ENCODE measurements at places on chromosomes 16 and 17.
A peak's percentile ranks its signal among the peaks of the same experiment; 100 is the strongest.

DNA sequence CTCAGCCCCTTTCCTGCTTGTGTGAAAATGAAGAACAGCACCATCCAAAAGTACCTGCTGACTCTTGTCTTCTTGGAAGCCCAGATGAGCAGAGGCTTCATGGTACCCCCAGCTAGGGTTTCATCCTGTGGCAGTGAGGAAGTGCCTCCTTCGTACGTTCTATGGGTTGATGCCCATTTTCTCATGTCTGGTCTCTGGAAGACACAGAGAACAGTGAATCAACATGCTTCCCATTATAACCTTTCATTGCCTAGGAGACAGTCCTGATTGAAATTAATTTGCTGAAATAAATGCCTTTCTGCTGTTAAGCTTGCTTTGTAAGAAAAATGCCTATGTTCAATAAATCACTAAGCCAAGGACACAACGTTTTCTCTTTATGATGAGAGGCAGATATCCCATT lies 36.5 kb downstream of the RCVRN start:
- no peak for DNase-seq

- no peak for DNase-seq
These were observed 328 bp upstream of the DRC7 start for GRCh38 chr16:57694231-57694724.

DNA sequence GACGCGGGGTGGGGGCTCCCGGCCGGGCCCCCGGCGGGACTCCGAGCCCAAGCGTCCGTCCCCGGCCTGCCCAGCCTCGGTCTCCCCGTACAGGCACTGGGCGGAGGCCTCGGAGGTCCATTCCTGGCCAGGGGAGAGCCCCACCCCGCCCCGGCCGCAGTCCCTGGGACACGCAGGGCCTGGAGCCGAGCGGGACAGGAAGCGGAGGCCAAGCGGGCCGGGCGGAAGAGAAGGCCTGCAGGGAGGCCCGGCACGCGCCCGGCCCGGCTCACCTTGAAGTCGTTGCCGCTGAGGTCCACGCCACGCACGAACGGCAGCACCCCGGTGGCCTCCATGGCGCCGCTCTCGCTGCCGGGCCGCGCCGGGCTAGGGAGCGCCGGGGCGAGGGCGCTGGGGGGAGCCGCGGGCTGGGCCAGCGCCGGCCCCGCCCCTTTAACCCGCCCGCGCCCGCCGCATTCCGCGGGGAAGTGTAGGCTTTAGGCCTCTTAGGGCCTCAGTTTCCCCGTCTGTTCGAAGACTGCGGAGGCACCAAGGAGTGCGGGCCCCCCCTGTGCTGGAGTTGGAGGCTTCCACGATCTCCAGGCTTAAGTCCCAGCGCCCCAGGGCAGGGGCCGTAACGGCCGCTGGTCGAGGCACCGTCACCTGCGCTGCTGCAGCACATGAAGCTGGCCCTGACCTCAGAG lies at the start of gene FLII:
Gene FLII (minus strand): TSS at position 383 of the 683 bp plus-strand sequence. CDS start 48 bp downstream, at position 335.
- DNase-seq, result peak; percentile 65

GRCh38 chr17:4759776-4760236 lies 11.9 kb upstream of the TM4SF5 start:
- no peak for DNase-seq

DNA sequence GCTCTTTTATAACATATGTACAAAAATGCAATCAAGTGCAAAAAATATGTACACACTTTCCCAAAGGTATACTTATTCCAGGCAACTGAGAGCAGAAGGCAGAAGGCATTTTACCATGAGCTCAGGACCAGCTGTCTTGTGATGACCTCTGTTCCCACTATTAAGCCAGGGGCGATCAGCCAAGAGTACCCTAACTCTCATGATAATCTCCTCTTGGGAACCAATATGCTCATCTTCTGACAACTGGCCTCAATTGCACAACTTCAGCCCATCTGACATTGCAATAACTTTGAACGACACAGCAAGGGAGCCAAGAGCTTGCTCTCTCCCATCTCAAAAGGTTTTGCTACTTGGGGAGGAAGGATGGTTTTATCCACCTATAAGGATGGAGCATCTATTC lies 471.9 kb downstream of the HS3ST3B1 start:
- no peak for DNase-seq

GRCh38 chr17:22374741-22375140 lies 682.4 kb downstream of the KCNJ18 start:
- DNase-seq, result no peak

DNA sequence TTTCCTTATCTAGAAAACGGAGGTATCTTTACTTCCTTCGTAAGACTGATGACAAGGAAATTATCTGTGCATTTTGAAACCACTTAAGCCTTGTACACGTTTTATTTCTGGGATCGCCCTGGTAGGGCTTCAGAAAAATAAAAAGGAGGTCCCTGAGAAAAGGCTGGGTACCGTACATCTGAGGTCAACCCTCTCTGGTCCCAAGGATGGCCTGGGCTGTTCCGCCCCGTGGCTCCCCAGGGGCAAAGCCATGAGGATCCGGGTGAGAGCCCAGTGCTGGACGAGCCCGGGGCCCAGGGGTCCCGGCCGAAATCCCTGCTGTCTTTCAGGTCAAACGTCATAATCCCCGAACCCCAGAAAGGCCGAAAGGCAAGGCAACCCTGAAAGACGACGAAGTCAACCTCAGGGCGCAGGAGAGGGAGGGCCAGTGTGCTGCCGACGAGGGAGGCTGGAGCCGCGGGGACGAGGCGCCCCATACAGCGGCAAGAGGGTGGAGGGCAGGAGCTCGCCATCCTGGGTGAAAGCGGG lies 656 bp upstream of the FUS start:
- DNase-seq, result no peak

DNA sequence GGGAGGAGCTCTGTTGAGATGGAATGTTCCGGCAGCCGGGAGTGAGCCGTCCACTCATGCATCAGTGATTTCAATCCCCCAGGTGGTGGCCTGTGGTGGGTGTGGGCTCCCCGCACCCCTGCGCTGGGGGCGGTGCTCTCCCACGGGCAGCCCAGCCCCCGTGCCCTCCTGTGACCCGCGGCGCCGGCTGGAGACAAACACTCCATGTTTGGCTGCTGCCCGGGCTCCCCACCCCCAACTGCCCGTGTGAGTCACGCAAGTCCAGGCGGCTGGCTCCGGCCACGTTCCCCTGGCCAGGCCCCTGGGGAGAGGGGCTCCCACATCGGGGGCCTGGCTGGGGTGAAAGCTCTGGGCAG lies 29.4 kb downstream of the CACNA1H start:
- no peak for DNase-seq

DNA sequence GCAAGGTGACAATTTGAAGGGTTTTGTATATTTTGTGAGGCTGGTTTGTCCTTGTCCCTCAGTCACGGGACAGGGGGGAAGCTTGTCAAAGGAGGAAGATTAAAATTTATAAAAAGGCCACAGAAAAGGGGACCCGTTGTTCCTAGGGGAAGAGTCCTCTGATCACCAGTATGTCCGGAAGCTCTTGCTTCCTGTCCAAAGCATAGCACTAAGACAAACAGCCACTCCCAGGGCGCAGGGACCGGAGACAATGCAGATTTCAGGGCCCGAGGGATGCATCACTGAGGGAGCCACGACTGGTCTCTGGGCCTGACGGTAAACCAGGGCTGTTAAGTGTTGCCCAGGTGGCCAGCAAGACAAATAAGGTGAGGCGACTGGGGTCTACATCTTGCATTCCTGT lies 95.2 kb downstream of the MAF start:
- DNase-seq, result no peak

- no peak for DNase-seq
These were observed 26.4 kb downstream of the CPD start for GRCh38 chr17:30405161-30405560.

DNA sequence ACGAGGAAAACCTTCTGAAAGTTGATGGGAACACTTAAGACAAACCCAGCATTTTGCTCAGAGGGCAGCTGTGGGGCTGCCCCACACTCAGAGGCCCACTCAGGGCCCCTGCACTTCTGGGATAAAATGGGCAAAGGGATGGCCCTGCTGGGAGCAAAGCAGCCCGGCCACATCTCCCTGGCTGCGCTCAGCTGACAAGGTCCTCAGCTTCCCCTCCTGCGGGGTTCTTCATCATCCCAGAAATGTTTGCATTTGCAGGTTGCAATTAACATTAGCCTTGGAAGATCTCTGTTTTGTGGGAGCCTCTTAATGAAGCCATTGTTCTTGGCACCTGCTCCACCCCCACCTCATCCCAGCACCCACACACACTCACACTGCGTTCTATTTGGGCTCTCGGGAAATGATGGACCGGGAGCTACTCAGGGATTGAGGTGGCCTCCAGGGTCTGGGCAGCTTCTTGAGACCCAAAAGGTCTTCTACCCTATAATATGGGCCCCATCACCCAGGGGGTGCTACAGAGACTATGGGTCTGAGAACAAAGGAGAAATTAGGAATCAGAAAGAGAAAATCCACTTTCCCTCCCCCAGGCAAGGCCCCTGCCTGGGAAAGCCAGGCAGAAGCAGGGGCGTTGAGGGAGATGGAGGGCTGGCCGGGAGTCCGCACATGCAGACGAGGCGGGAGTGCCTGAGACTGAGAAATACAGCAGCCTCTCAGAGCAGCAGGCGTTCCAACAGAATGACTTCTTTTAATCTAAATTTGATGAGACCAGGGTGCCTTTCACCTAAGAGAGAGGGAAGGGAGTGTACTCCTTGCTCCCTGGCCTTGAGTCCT lies 53.7 kb upstream of the RPL38 start:
- no peak for DNase-seq

- DNase-seq, result no peak
These were observed 24.9 kb downstream of the SAP30BP start for GRCh38 chr17:75691801-75692626.

DNA sequence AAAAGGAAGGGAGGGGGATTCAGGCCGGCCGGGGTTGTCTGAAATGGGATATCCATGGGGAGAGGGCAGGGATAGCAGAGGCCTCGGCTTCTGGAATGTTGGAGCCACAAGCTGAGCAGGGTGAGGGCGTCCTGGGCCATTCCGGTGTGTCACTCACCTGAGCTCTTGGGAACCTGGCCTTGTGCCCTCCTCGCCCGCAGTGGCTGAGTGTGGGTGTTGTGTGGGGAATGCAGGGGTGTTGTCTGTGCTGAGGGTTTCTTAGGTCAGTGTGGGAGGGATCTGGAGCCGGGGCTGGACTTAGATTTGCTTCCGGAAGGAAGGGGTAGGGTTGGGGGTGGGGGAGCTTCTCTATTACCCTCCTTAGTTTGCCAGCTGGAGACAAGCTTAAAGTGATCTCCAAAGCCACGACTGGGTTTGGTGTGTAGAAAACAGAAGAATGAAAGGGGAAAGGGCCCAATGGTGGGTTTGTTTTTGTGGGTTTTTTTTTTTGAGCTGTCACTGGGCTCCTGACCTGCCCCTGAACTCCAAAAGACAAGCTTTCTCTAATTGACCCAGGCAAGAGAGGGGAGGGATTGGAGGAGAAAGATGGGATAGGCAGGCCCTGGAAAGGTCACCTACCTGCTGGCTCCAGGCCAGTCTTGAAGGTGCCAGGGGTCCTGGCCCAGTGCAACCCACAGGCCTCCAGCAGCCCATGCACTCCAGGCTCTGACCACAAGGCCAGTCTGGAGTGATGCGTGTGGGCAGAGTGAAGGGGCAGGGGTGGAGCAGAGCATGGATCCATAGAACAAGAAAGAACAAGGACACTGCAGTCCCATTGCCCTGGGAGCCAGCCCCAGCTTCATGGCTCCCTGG lies at the start of gene SULT1A2:
Gene SULT1A2 (minus strand): TSS at position 211 of the 852 bp plus-strand sequence. CDS start 1,120 bp downstream, outside the sequence.
- DNase-seq, result no peak

DNA sequence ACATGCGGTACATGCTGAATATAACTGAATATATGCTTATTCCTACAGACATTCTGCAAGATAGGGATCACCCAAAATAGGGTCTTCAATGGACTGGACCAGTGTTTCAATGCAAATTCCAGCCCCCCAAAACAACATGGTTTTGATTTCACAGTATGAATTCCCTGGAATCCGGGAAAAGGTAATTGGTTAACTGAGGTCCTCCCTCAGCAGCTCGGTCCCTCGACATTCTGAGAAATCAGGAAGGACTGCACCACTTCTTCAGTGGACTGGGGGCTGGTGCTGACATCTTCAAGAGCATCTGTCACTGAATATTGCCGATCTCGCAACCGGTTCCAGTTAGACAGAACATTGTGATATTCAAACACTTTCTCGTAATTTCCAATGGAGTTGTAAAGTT lies 25.1 kb downstream of the CHCT1 start:
- no peak for DNase-seq

DNA sequence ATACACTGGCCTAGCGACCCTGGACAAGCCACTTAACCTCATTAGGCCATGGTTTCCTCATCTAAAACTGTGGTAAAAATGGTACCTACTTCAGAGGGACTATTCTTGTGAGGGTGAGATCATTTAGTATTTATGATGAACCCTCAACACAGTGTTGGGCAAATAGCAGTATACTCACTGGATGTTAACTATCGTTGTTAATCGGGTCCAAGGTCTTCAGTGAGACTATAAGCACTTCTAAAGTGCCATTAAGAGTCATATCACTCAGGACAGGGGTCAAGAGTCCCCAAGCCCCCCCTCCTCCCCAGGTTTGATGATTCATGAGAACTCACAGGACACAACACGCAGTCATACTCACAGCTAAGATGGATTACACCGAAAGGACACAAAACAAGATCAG lies 11.0 kb downstream of the TK2 start:
- DNase-seq, result no peak

DNA sequence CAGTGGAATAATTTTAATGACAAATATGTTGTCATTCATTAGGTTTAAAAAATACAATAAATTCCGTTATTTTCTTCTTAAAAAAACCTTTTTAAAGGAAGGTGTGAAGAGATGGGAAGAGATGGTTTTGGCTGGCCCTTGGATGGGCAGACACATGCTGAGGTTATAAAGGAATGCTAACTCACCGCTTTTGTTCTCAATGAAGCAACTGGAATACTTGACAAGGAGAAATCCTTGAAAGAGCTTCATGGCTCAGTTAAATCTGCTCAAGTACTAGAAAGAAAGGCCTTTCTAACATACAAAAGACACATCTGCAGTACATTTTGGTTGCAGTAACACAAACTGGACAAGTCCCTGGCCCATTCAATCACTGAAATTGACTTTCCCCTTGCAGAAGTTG lies 158.3 kb upstream of the KCNJ16 start:
- no peak for DNase-seq

DNA sequence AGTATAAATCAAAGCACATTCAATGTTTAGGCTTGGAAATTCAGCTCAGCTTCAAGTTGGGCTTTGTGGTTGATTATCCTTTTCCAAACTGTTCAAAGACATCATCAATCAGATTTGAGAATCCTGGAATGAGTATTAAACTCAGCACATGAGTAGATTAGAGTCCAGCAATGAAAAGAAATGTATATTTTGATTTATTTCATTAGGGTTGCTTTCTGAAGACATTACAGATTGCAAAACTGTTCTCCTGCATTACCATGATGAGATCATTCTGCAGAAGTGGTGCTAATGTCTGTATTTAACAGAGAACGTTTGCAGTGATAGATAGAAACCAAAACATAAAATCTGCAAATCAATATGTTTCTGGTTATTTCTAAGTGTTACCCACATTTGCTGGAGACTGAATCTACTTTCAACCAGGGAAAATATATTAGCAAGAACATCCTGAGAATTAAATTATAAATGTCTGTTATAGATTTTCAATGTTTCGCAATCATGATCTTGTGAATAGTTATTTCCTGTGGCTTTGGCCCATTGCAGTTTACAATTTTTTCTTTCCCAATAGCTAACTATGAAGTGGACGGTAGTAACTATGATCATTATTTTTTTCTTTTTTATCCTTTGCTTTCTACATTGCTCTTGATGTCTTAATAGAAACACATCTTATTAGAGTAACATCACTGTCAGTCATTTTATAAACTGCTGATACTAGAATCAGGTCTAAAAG lies 1125.7 kb upstream of the GOT2 start:
- no peak for DNase-seq

All from T-helper 2 cell (primary cell).